GM12892 (cell line): ENCODE measurements at places on chromosomes 1 and 21.

GRCh38 chr1:27122652-27123051 lies 32.3 kb downstream of the SLC9A1 start:
- no peak for DNase-seq

- DNase-seq, result no peak
Observed at GRCh38 chr1:84573481-84573966, 716 bp downstream of the CTBS start.

- DNase-seq, result no peak
Observed at GRCh38 chr1:150507912-150508864, at the start of gene ECM1. ECM1 (plus strand) TSS chr1:150508109; CDS start chr1:150508210, 101 bp downstream.

GRCh38 chr1:172959571-172959970 lies 91.2 kb downstream of the TNFSF18 start:
- DNase-seq, result no peak

GRCh38 chr1:109371341-109371739 lies 26.4 kb downstream of the SORT1 start:
- DNase-seq, result no peak

DNA sequence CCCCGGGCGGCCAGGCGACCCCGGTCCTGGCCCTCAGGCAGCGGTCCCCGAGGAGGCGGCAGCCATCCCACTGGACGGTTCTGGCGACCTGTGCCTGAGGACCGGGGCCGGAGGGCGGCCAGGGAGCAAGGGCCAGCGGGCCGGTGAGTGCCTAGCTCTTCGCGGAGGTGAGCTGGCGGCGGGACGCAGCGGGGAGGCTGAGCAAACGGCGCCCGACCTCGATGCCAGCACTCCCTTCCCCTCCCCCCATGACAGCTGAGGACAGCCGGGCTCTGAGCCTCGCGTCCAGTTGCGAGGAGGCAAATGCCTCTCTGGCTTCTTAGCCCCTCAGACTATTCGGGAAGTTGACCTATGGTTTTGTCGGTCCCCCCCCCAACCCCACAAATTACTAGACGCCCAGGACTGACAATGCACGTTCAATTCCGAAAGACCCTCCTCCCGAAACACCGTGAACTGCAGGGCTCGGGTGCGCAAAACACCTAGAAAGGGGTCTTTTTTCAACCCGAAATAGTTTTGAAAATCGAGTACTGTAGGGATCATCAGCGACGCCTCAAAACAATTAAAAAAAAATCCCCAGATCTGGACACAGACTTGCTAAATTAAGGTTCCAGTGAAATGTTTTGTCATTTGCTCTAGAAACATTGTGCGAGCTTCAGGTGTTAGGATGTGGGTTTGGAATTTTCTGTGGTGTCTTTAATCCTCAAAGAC lies 8.3 kb downstream of the CDKN2C start:
- DNase-seq, result peak; percentile 32

- no peak for DNase-seq
Observed at GRCh38 chr1:54980046-54980527, 341 bp upstream of the TMEM61 start.

GRCh38 chr1:171794085-171794484 lies 12.6 kb downstream of the METTL13 start:
- DNase-seq, result no peak

GRCh38 chr1:10905841-10906655 lies 106.4 kb upstream of the TARDBP start:
- no peak for DNase-seq

GRCh38 chr1:93595266-93595665 lies 86.4 kb downstream of the BCAR3 start:
- DNase-seq, result no peak

DNA sequence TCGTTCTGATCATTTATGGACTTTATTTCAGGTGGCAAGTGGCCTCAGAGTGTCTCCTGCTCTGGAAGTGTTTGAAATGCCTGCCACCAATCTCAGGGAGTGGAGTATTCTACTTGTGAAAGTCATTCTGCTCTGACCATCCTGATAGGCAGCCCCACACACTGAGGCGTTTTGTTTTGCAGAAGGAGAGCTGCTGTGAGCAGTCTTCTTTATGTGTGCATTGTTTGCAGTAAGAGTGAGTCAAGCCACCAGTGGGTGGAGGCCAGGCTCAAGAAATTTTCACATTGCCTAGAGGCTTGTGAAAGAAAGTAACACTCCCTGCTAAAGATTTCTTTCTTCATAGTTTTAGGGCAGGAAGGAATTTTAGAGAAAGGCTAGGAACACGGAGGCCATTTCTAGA lies 204.4 kb downstream of the SLC35F3 start:
- DNase-seq, result no peak

DNA sequence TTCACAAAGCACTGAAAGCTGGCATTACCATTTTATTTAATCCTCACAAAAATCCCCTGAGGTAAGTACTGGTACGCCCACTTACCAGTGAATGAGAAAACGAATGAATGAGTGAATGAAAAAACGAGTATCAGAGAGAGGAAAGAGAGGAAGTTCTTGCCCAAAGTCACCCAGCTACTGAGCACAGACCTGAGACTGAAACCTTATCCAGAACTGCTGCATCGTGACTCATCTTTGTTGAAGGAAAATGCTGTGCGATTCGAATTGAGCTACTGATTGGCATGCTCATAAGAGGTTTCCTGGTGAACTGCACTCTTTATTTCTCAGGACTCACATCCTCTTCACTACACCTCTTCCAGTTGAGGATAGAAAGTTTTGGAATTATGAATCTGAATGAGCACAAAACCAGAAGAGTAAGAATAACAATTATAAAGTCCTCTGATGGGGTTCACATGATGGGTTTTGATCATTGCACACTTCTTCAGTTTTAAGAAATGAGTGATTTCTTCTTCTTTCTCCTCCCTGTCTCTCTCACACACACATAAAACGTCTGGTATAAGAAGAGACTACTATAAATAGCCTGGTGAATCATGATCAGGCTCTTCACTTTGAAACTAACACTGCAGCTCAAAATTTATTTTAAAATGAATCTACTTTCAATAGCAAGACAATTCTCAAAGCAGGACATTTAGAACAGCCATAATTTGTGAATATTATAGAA lies 32.1 kb downstream of the IL12RB2 start:
- no peak for DNase-seq

- DNase-seq, result no peak
Observed at GRCh38 chr1:79105500-79105899, 99.0 kb upstream of the ADGRL4 start.

DNA sequence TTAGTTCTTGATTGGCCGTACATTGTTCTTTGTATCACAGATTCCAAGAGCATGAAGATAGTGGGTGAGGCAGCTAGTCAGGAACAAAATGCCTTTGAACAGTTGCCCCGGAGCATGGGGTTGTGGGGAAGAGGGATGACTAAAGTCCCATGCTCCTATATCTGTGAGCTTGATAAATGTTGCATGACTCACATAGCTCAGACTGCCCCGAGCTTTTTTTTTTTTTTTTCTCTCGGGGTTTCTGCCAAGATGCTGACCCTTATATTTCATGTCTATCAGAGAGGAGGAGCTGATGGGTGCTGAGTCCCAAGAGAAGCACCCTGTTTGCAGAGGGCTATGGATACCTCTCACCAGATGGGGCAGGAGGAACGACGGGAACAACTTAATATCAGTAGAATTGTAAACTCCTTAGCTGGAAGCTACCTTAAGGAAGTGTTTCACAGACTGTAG lies 40.6 kb downstream of the SRRM1 start:
- DNase-seq, result no peak

- DNase-seq, result no peak
Observed at GRCh38 chr1:56321150-56321490, 258.2 kb downstream of the PLPP3 start.
